Tibial artery (tissue), 4 donors: ENCODE measurements at places on chromosomes 3 and 15.

- DNase-seq, result no peak
Observed at GRCh38 chr3:155241579-155241978, 51.9 kb downstream of the STRIT1 start.

DNA sequence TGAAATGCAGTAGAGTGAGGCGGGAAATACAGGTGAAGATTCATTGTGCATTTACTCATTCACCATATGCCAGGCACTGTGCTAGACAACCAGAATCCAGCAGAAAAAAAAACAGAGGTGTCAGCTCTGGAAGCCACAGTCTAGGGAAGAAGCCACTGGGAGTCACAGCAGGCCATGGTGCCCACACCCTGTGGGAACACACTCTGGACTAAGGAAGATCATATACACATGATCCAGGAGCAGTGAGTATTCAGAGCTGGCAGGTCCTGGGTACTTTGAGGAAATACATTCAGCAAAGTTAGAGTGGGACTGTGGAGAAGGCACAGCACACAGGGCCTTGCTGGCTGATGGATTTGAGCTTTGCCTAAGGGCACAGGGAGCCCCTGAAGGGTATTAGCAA is 14.8 kb downstream of the FAM240A start:
- DNase-seq, result no peak

GRCh38 chr15:60272623-60273022 is 125.2 kb downstream of the ANXA2 start:
- no peak for DNase-seq

GRCh38 chr3:98906230-98906629 is 4.7 kb upstream of the DCBLD2 start:
- DNase-seq, result no peak

- peak; percentile 75 for DNase-seq
Observed at GRCh38 chr15:51093839-51094605, 684 bp downstream of the TNFAIP8L3 start.

GRCh38 chr3:141998669-141999290 is 122.3 kb downstream of the ATP1B3 start:
- no peak for DNase-seq

- no peak for DNase-seq
Observed at GRCh38 chr15:83652626-83653204, 1.2 kb upstream of the ADAMTSL3 start.

DNA sequence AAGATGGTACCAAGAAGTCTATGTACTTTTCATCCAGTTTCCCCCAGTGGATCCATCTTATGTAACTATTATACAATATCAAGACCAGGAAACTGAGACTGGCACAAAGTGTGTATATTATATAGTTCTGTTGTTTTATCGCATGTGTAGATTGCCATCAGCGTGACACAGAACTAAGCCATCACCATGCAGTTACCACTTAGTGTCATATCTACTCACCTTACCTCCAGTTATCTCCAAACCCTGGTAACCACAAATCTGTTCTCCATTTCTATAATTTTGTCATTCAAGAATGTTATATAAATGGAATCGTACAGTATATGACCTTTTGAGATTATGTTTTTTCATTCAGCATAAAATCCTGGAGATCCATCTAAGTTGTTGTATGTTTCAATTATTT is 23.1 kb downstream of the IFT122 start:
- DNase-seq, result no peak

DNA sequence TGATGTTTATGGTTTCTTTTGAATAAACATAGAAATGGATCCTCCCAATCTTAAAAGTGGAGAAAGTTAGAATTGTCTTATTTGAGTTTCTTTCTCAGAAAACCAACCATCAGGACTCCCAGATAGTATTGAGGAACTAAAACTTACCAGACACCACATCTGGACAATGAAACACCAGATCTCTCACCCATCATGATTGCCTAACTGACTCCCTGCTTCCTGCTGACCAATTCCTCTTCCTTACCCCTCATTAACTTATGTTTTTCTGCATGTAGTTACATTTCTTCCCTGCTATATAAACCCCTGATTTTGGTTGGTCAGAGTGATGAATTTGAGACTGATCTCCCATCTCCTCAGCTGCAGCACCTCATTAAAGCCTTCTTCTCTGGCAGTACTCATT is 242.0 kb upstream of the SETMAR start:
- DNase-seq, result no peak
